Stimulated activated CD4-positive, alpha-beta T cell treated with anti-CD3 and anti-CD28 coated beads, Interleukin-1b, Interleukin-23, amount 100 ng/mL, for 1 hour (primary cell): ENCODE measurements at places on chromosomes 3 and 15.

GRCh38 chr15:40691737-40692136 lies 3.2 kb upstream of the RAD51 start:
- DNase-seq = no peak

DNA sequence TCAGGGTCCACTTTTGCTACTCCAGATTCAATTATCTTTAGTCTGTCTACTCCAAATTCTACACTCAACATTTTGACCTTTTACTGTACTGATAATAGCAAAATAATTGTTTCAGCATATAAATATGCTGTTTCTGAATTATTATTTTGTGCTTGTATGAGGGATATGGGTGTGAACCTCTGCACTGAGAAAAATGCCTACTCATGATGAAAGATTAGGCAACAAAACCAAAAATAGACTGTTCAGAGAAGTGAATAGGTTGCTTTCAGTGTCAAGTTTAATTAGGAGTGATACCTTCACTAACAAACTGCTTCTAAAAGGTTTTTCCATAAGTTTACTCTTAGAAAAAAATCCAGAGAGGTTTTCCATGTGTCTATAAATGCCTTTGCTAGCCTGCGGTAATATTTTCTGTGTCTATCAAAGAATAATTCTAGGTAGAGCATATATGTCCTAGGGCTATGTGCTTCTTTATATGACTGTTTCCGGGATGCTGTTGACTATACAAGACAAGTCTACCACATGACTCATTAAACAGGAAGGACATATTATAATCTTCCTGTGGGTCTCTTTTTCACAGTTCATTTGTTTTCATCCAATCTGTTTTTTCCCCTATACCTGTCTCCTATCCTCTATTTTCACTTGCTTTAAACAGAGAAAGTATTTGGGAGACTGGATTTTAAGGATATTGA lies 218.5 kb upstream of the TTC14 start:
- DNase-seq = no peak

DNA sequence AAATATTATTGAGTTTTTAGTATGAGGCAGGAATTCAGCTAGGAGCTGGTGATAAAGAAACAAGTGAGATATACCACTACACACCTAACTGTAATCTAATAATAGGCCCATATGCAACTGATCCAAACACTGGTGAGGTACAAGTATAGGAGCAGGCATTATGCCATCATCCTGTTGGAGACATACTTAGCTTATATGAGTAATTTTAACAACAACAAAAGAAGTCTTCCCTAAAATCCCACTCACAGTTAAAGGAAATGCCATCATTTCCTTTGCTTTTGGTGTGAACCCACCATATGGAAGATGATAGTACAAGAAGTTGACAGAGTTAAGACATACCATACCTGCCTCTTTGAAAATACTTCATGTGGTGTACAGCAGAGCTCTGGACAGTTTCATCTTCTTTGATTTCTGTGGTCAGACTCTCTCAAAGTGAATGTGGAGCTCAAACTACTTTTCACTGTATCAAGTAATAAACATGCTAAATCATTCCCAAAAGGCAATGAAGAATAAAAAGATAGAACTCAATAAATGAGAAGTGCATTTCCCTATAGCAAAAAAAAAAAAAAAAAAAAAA lies 85.5 kb downstream of the CD200R1L start:
- no peak for DNase-seq

DNA sequence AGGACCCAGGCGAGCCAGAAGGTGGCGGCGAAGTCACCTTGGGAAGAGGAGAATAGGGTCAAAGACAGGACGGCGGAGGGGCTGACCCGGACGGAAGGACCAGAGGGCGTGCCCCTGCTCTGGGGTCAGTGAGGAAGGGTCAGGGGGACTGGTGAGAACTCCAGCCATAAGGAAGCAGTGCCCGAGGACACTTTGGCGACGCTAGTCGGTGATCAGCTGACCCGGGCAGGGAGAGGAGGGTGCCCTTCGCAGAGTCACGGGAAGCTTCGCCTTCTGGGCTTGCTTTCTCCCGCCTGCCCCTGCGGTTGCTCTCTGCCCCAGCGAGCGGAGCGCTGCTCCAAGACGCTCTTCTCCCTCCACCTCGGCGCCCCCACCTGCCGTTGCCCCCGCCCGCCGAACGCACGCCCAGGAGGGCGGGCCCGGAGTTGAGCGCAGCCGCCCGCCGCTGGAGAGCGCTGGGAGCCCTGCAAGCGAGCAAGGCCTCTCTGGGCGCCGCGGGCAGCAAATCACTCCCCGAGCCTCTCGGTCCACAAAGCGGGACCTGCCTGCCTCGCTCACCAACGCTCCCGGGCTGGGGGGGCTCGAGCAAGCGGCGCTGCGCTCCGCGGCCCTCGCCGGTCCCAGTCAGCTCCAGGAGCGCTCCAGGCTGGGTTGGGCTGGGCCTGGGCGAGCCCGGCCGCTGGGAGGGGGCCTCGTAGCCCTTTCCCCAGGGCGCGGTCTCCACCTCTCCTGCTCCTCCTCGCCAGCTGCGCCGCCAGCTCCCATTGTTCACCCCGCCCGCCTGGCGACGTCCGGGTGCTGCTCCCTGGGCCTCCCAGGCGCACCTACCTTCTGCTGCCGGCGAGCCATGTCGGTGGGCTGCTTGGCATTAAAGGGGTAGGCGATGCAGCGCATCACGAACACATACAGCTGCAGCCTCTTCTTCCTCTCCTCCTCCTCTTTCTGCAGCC lies 1.2 kb downstream of the CADPS start:
- no peak for DNase-seq
